ENCODE measurements at places on chromosomes 6 and 20. TPM values are rescaled to one million over a fixed set of nuclear protein-coding genes. Genes with fewer than 3 reads are reported as not detected.

CCDC170 gene
- total RNA-seq = 0.69 TPM

DNA sequence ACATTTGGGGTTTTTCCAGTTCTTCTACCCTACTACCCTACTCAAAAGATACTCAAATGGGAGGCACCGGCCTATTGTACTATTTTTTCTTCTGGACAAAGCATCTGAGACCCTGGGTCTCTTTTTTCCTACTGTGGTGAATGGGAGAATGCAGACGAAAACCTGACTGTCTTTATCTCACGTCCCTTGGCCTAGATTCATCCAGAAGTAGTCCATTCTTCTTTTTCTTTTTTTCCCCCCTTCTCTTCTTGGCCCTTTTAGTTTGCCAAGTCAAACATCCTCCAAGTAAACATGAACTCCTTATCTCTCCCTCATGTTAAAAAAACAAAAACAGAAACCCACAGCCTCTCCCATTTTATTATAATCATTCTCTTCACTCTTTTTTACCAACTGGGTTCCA is 8.7 kb upstream of the ILRUN start:
- DNase-seq = no peak

- no peak for DNase-seq
Observed at GRCh38 chr6:10424040-10424439, 9.2 kb upstream of the TFAP2A start.

DNA sequence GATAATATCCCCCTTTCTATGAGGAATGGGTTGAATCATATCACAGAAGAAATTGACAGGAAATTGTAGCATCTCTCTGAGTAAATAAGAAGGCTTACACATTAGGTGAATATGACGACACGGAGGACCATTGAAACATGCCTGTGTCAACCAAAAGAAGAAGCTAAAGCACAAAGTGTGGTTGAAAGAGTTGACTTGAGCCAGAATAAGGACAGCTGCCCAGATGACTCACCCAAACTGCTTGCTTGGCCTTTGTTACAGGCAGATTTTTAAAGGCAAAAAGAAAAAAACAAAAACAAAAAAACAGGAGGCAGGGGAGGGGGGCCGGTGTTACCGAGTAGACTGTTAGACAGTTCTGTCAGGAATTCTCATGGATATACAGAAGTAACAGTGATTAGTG is 129.8 kb upstream of the EDN1 start:
- DNase-seq = no peak

DNA sequence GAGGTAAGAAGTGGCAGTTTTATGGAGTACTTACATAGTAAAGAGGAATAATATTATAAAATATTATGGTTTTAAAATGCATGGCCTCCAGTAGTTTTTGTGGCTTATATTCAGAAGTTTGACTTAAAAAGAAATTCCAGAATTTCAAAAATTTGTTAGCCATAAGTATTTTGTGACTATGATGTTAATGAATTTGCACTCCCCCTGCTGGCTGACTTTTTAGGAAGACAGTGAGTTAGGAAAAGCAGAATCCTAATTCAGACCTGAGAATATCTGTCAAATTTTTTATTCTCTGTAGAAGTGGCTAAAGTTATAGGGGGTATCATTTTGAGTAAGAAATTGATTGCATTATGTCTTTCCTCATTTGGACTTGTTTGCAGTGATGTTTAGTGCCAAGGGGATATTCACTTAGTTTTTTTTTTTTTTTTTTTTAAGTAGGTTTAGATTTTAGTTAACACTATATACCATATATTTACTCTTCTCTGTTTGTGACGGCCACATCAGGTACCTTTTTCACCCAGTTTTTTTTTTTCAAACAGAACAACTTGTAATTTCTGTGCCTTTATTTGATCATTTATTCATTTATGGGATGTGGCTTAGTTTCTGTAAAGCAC is 40.8 kb downstream of the ZFAND3 start:
- DNase-seq = peak; percentile 22

DNA sequence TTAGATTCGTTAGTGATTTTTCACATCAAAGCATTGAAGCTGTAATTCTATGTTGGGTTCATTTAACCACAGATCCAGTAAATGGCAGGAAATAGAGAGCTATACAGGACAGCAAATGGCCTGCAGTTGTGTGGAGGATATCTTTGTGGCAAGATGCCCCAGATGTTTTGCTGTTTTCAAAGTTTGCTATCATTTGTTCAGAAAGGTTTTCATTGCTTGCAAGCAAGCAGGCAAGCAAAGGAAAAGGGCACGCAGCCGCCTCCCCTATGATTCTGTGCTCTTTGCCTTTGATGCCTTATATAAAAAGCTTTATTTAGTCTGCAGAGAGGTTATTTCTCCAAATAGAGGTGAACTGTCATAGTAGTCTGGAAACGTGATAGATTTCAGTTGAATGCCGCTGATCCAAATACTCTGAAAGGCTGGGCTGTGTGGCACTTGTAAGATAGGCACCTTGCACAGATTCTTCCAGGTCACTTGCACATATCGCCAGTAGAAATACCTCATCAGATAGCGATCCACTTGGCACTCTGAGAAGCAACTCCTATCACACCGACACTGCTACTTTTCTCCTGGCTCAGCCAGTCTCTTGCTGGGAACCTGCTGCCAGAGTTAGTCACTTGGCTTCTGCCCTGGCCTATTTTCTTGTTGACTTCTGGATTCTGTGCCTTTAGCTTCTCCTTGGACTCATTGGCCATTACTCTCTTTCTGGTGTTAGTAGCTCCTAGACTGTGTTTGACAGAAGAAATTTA is 66.4 kb downstream of the UTRN start:
- DNase-seq = no peak

- DNase-seq = peak; percentile 36
Observed at GRCh38 chr20:19966840-19967239, 50.3 kb upstream of the NAA20 start.

DNA sequence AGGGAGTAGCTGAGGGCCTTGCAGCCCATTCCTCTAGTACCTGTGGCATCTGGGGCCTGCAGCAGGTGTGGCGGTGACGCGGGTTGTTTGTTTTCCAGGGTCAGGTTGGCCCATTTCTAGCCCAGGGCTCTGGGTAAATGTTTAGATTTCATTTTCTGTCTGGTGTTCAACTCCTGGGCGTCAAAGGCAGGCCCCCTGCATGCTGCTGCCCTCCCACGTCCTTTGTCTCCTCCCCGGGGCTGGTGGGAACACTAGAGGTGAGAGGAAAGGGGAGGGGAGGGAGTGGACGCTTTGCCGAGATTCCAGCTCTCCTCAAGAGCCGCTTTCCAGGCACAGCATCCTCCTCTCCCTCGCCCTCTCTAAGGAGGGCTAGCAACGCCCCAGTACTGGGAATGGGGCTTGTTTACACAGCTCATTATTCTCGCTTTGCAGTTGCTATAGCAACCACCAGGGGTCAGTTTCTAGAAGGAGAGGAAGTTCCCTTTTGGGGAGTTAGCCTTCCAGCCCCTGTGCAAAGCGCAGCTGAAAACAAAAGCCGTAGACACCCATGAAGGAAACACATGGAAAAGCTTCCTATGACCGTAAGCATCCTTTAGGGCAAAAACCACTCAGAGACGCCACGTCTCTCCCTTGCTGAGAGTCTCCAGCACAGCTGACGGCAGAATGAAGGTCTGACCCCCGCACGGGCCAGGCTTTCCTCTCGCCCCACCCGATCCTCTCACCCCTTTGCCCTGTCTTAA is 170.6 kb downstream of the LY86 start:
- peak; percentile 55 for DNase-seq
